Stimulated activated effector memory CD8-positive, alpha-beta T cell treated with anti-CD3 and anti-CD28 coated beads, Interleukin-12 subunit alpha, Interleukin-12 subunit beta, amount 100 ng/mL, for 72 hours (primary cell): ENCODE measurements at places on chromosomes 7 and 10.

- DNase-seq = no peak
Observed at GRCh38 chr10:125190946-125191345, 30.6 kb upstream of the CTBP2 start.

GRCh38 chr7:6162650-6163366 is 109.6 kb downstream of the CYTH3 start:
- DNase-seq = no peak

DNA sequence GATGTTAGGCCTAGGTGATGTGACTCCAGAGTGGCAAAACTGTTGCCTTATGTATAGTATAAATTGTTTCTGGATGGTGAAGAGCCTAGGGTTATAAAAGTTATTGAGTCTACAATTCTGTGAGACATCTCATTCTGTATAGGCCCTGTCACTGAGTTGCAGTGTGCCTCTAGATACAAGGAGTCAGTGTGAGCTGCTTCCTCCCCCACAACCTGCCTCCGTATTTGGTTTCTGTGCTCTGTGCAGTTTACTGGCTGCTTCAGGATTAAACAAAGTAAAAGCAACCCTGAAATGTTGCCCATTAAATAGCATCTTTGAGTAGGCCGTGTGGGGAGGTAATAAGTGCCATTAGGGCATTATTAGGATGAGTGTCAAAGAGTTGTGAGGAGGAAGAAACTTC is 1.9 kb upstream of the IFRD1 start:
- no peak for DNase-seq

DNA sequence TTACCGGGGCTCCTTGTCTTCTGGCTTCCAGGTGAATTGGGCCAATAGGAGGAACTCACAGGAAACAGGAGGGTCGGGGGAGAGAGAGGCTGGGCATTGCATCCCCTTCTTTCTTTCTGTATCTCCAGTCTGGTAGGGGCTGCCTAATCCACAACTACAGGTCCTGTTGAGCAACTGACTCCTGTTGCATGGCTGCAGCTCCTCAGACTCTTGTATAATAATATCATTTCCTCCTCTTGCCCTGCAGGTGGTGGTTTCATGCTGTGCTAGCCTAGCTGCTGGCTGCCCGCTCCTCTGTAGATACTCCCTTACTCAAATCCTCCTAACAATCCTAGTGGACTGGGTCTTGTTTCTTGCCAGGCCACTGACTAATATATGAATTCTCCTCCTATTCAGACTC is 276.5 kb upstream of the SMIM30 start:
- DNase-seq = no peak
